ENCODE measurements at places on chromosomes 12 and 14.
A peak's percentile ranks its signal among the peaks of the same experiment; 100 is the strongest.

- no peak for DNase-seq
Measured at GRCh38 chr12:24795699-24796347, 153.1 kb downstream of the BCAT1 start.

DNA sequence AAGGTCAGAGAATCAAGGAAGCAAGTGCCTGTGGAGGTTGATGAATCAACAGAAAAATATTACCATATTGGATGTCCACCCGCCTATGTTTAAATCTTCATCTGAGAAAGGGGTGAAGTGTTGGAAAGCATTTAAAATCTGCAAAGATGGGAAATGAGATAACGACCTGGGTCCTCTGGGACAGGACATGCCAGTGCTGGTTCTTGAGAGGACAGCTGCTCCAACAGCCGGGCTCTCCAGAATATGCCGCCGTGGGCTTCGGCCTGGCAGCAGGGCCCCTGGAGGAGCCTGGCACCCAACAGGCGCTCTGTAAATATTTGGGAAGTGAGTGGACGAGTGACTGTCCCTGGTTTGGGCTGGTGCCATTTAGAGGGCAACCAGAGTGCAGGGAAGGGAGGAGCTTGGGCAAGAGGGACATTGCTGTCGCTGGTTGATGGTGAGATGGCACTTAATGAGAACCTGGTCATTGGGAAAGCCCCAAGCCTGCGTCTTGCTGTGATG is 129.9 kb downstream of the KCNA5 start:
- DNase-seq: peak; percentile 44

- DNase-seq: no peak
Measured at GRCh38 chr12:50402264-50403000, 1.7 kb downstream of the LARP4 start.

- no peak for DNase-seq
Measured at GRCh38 chr12:2306012-2306411, 253.2 kb downstream of the CACNA1C start.

- DNase-seq: no peak
Measured at GRCh38 chr14:67357186-67357968, 2.2 kb downstream of the ATP6V1D start.

GRCh38 chr14:68856572-68856971 is 63.7 kb upstream of the ZFP36L1 start:
- no peak for DNase-seq

GRCh38 chr12:76457818-76458217 is 101.8 kb downstream of the OSBPL8 start:
- DNase-seq: no peak

- DNase-seq: no peak
Measured at GRCh38 chr14:76446921-76447320, 71.0 kb downstream of the ESRRB start.

GRCh38 chr12:111578276-111578970 is 20.7 kb downstream of the ATXN2 start:
- peak; percentile 63 for DNase-seq

DNA sequence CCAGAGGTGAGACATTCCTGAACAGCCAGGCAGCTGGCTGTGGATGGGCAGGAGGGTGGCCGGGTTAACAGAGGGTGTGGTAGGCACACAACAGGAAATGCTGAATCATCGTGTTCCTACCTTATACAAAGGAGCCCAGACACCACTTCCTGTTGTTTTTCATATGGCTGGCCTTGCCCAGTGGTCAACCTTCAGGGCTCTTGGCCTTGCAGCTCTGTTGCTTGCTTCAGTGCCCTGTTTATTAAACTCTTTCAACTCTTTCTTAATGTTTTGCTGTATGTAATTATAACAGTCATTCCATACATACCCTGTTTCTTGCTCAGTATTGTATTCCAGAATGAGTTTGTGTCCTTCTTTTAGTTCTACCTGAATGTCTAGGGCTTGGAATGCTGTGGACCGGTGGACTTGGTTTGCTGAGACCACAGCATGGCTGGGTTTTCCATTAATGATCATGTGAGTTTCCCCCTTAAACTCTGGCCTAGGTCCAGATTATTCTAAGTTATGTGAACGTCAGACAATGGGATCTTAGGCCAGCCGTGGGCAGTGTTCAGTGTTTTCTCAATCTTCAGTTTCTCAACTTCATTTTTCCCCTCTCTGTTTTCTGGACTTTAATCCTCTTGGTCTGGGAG is 11.9 kb downstream of the CFAP54 start:
- DNase-seq: peak; percentile 54

DNA sequence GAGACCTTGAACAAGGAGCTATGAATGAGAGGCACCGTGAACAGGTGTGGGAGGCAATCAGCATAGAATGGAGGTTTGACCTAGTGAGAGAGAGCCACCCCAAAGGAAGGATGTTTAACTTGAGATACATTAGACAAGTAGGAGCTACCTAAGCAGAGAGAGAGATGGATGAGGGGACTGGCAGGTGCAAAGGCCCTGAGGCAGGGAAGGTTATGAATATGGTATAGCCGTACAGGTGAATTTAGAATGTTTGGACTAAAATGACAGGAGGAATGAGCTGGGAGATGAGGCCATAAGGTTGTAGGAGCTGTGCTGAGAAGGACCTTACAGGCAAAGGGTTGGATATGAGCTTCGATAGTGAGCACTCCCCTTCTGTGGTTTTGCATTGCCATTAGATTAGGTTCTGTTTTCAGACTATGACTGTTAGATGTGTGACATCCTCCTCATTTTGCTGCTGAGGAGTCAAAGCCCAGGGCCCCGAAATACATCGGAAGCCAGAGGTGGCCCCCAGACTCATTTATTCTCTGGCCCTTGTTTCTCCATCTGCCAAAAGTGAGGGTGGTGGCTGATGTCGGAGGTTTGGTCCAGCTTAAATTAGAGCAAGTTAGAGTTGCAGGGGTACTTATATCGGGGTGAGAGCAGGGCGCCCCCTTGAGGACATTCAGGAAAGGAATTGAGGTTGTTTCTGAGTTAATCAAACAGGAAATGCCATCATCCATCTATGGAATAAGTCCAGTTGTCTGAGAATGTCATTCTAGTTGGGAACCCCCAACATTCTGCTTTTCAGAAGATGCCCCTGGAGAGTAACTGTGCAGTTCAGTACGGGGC is 29.4 kb downstream of the SLC24A4 start:
- no peak for DNase-seq

GRCh38 chr14:66131111-66131510 is 355.1 kb upstream of the CCDC196 start:
- no peak for DNase-seq

- DNase-seq: no peak
Measured at GRCh38 chr12:64609536-64610078, 688 bp upstream of the RASSF3 start.

GRCh38 chr12:80802652-80803400 is 86.1 kb downstream of the MYF5 start:
- DNase-seq: no peak

DNA sequence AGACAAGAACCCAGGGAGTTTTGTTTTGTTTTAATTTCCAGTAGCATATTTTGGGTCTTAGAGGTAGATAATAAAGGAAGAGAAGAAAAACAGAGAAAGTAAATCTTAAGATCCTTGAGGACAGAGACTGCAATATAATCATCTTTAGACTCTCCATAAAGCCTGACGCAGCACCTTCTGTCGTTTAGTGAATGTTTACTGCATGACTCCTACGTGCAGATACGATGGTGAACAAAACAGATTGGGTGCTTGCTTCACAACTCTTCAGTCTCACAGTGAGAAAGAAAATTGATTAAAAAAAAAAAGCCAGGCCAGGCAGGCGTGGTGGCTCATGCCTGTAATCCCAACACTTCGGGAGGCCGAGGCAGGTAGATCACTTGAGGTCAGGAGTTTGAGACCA is 86.9 kb downstream of the STON2 start:
- DNase-seq: no peak

DNA sequence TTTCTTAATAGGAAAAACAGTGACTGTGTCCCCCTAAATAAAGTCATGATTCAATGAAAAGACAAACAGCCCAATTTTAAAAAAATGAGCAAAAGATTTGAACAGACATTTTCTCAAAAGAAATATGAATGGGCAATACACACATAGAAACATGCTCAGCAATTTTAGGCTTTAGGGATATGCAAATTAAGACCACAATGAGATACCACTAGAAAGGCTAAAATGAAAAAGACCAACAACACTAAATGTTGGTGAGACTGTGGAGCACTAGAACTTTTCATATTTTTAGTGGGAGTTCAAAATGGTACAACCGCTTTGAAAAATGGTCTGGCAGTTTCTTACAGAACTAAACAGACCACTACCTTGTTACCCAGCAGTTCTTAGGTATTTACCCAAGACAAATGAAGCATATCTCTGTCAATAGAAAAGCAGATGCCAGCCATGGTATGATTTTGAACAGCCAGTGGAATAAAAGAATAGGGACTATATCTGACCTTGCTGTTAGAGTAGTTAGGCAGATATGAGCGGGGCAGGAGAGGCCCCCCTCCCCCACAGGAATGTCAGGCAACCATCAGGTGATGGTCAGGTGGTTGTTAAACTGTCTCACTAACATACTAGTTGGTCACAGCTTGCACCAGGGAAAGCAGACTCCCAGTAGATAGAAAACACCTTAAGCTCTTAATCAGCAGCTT is 108.8 kb downstream of the PRKCH start:
- no peak for DNase-seq

DNA sequence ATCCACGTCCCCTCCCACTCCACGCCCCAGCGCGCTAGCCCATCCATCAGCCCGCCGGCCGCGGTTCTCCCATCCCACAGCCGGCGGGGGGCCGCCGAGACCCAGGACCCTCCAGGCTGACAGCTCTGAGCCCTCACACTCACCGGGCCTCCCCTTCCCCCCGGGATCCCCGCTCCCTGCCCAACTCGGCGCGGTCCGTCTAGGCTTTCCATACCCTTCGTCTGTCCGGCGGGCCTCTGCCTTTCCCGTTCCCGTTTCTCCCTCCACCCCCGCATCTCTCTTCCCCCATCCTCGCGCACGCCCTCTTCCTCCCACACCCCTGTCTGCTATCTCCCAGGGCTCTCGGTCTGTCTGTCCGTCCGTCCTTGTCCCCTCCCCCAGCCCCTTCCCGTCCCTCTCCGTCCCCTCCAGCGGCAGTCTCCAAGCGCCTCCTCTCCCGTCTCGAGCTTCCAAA is 726 bp downstream of the ZFHX2 start:
- DNase-seq: no peak

DNA sequence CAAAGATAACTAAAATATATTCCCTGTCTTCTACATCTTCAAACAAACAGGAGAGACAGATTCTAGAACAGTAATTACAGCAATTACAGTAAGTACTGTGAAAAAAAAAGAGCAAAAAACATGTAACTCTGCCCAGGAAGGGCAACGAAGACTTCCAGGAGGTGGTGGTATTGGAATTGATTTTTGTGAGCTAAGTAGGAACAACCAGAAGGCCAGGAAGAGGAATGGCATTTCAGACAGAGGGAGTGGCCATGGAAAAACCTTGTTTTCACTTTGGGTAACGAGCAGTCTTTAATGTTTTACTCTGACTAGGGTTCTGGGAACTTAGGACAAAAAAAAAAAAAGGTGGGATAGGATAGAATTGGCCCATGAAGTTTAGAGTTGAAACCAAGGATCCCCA is 196.3 kb upstream of the PLEKHG7 start:
- no peak for DNase-seq

DNA sequence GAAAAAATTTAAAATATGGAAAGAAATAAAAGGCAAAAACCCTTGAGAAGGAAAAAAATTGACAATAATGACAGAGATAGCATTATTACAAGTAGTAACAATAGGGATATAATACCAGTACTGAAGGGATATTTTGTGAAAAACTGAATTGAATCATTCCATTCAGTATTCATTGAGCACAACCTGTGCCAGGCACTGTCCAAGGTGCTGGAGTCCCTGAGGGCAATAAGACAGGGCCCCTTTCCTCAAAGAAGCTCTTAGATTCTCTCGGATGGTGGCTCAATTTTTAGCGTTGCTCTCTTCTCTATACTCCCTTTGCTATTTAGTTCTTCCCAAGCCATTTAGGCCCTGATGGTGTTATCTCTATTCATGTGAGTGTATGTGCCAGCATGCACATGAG is 34.3 kb upstream of the GAS2L3 start:
- peak; percentile 26 for DNase-seq

- DNase-seq: no peak
Measured at GRCh38 chr12:57641699-57642442, 8.9 kb upstream of the B4GALNT1 start.
